Naive B cell (primary cell): ENCODE measurements at places on chromosomes 12 and 14. TPM values are rescaled to one million over a fixed set of nuclear protein-coding genes. Genes with fewer than 3 reads are reported as not detected.

The SYNDIG1L gene
- polyA plus RNA-seq = not detected

The PCK2 gene
- polyA plus RNA-seq = 46.0 TPM

The CCDC197 gene
- polyA plus RNA-seq = not detected

The PACS2 gene
- polyA plus RNA-seq = 1.5 TPM

The SPIC gene
- polyA plus RNA-seq = not detected

The PITPNM2 gene
- polyA plus RNA-seq = 2.6 TPM

The PRPH gene
- not detected for polyA plus RNA-seq

- H3K4me1 ChIP-seq = peaks cover 4% of the 10 kb centered on the region
- H3K4me3 ChIP-seq = no peak overlapping the region
- no peak overlapping the region for H3K27ac ChIP-seq
- H3K36me3 ChIP-seq = no peaks in the 10 kb centered on the region
- no peak for DNase-seq
Observed at GRCh38 chr14:51431033-51431709, 191.1 kb downstream of the TMX1 start.

GRCh38 chr12:113066813-113067400 lies 10.4 kb downstream of the DTX1 start:
- no peak for DNase-seq
- H3K27me3 ChIP-seq = no peaks in the 10 kb centered on the region
- no peaks in the 10 kb centered on the region for H3K36me3 ChIP-seq
- peak overlapping the region; percentile 10 for H3K4me3 ChIP-seq
- H3K27ac ChIP-seq = peak overlapping the region; percentile 98

- peaks cover 6% of the 10 kb centered on the region for H3K4me1 ChIP-seq
- no peak for DNase-seq
- H3K27me3 ChIP-seq = no peaks in the 10 kb centered on the region
- H3K4me3 ChIP-seq = no peak overlapping the region
Observed at GRCh38 chr12:89593873-89594272, 68.0 kb upstream of the POC1B start.

- H3K4me3 ChIP-seq = no peak overlapping the region
- H3K27ac ChIP-seq = no peak overlapping the region
- no peak for DNase-seq
- peaks cover 14% of the 10 kb centered on the region for H3K36me3 ChIP-seq
- H3K4me1 ChIP-seq = no peaks in the 10 kb centered on the region
- no peaks in the 10 kb centered on the region for H3K27me3 ChIP-seq
Observed at GRCh38 chr14:80867091-80867490, 74.4 kb downstream of the CEP128 start.

DNA sequence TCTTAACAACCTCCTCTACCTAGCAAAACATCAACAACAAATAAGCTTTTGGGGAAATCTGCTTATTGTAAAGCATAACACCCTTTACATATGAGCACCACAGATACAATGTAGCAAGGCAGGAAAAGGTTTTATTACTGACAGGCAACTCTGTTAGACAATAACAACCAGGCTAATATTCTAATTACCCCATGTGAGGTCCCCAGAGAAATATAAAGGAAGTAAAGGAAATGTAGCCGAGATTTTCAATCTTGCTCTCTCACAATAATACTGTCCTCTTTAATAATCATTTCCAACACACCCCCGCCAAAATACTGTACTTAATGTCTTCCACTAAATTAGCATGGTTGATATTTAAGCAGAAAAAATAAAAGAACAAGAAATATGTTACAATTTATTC lies 14.0 kb upstream of the INSM2 start:
- H3K4me1 ChIP-seq = no peaks in the 10 kb centered on the region
- H3K27ac ChIP-seq = no peak overlapping the region
- DNase-seq = no peak
- no peak overlapping the region for H3K4me3 ChIP-seq

DNA sequence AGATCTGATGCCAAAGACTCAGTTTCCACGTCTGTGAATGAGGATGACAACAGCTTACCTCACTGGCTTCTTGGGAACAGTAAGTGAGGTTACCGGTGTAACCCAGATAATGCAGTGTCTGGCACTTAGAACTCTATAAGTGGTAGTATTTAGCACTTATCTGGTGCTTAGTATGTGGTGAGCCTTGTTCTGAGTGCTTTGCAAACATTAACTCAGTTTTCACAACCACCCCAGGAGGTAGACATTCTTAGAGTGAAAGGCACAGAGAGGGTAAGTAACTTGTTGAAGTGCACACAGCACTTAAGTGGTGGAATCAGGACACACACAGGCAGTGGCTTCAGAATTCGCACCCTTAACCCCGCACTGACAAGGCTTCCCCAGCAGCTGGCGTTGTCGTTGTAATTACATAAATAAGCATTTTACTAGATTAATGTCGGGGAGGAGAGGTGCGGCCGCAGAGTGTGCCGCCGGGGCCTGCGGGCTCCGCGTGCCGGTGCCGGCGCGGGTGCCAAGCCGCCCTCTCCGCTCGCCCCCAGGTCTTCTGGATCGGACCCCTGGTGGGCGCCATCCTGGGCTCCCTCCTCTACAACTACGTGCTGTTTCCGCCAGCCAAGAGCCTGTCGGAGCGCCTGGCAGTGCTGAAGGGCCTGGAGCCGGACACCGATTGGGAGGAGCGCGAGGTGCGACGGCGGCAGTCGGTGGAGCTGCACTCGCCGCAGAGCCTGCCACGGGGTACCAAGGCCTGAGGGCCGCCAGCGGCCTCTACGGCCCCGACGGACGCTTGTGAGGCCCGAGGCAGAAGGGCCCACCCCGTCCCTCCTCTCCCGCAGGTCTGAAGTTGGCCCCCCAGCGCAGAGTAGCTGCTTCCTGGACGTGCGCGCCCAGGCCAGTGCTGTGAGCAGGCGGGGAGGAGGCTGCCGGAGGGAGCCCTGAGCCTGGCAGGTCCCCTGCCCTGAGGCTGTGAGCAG lies 4.6 kb downstream of the AQP2 start:
- peaks cover 4% of the 10 kb centered on the region for H3K4me1 ChIP-seq
- H3K4me3 ChIP-seq = no peak overlapping the region
- peaks cover 72% of the 10 kb centered on the region for H3K27me3 ChIP-seq

- H3K4me1 ChIP-seq = no peaks in the 10 kb centered on the region
- no peak overlapping the region for H3K4me3 ChIP-seq
- H3K27me3 ChIP-seq = no peaks in the 10 kb centered on the region
Observed at GRCh38 chr12:126523891-126524290, 1458.7 kb downstream of the AACS start.

- H3K27ac ChIP-seq = no peak overlapping the region
- no peak overlapping the region for H3K4me3 ChIP-seq
- DNase-seq = no peak
- H3K36me3 ChIP-seq = no peaks in the 10 kb centered on the region
- H3K4me1 ChIP-seq = peaks cover 33% of the 10 kb centered on the region
Observed at GRCh38 chr12:24605916-24606315, 343.0 kb downstream of the BCAT1 start.

- peaks cover 6% of the 10 kb centered on the region for H3K36me3 ChIP-seq
- H3K4me3 ChIP-seq = peak overlapping the region; percentile 63
- H3K4me1 ChIP-seq = no peaks in the 10 kb centered on the region
- no peak overlapping the region for H3K27ac ChIP-seq
- peak; percentile 30 for DNase-seq
- peaks cover 6% of the 10 kb centered on the region for H3K27me3 ChIP-seq
Observed at GRCh38 chr12:12927211-12928079, 24.5 kb downstream of the GPRC5D start.

DNA sequence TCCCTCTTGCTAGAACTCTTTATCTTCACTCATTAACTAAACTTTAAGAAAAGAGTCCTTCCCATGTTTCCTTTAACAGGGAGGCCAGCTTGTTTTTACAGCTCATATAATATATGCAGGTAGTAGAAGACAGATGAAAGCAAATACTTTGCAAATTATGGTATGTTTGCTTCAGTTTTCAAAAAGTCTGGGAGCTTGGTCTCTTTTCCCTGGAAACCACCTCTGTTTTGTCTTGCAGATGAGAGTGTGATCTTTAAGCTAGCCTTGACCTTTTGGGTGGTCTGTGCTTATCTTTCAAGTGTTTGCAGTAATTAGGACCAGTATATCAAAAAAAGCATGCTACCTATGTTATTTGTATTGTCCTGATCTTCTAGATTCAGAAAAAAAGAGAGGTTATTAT lies 62.7 kb downstream of the ERC1 start:
- peak overlapping the region; percentile 40 for H3K27ac ChIP-seq
- DNase-seq = no peak
- no peaks in the 10 kb centered on the region for H3K27me3 ChIP-seq
- H3K4me1 ChIP-seq = peaks cover 4% of the 10 kb centered on the region
- H3K4me3 ChIP-seq = no peak overlapping the region

DNA sequence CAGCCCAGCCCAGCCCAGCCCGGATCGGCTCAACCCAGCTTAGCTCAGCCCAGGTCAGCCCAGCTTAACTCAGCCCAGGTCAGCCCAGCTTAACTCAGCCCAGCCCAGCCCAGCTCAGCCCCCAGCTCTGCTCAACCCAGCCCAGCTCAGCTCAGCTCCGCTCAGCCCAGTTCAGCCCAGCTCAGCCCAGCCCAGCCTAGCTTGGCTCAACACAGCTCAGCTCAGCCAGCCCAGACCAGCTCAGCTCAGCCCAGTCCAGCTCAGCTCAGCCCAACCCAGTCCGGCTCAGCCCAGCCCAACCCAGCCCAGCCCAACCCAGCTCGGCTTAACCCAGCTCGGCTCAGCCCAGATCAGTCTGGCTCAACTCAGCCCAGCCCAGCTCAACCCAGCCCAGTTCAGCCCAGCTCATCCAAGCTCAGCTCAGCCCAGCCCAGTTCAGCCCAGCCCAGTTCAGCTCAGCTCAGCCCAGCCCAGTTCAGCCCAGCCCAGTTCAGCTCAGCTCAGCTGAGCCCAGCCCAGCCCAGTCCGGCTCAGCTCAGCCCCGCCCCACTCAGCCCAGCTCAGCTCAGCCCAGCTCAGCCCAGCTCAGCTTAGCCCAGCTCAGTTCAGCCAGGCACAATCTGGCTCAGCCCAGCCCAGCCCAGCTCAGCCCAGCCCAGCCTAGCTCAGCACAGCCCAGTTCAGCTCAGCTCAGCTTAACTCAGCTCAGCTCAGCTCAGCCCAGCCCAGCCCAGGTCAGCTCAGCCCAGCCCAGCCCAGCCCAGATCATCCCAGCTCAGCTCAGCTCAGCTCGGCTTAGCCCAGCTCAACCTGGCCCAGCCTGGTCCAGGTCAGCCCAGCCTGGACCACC lies 331.7 kb downstream of the TMEM121 start:
- H3K36me3 ChIP-seq = peaks cover 32% of the 10 kb centered on the region
- H3K4me1 ChIP-seq = peaks cover 36% of the 10 kb centered on the region
- peak overlapping the region; percentile 100 for H3K4me3 ChIP-seq

DNA sequence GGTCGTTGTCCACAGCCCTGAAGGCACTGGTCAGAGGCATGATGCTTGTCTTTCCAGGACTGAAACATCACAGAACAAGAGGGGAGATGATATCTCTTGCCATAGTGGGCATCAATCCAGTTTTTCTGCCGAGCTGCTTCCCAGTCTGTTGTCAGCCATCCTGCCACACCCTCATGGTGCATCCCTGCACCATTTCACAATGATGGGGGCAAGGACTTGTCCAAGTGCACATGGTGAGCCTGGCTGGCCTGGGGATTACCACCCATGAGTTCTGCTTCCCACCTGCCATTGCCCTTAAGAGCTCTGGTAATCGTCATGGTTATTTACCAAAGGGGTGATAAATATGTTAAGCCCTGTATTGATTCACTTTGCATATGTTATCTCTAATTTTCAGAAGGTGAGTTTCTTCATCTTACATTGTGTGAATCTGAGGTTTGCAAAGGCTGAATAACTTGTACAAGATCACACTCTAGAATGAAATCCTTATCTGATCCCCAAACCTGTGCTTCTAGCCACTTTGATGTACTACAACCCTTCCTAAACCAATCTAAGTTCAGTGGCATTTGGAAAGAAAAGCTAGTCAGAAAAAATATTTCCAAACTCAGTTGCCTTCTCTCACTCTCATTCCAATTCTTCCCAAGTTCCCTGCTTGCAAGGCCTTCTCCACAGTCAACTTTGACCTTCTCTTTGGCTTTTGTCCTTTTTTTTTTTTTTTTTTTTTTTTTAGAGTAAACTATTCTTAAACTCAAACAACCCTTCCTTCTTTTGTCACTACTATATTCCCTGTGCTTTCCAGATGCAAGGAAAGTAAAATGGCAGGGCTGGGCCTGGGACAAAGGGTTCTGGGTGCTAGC lies 2.3 kb downstream of the AVIL start:
- H3K4me3 ChIP-seq = no peak overlapping the region
- no peaks in the 10 kb centered on the region for H3K27me3 ChIP-seq
- peaks cover 8% of the 10 kb centered on the region for H3K4me1 ChIP-seq
- peaks cover 6% of the 10 kb centered on the region for H3K36me3 ChIP-seq
- no peak for DNase-seq

- no peaks in the 10 kb centered on the region for H3K4me1 ChIP-seq
- no peak overlapping the region for H3K4me3 ChIP-seq
- no peak overlapping the region for H3K27ac ChIP-seq
Observed at GRCh38 chr14:102408724-102409123, 46.0 kb downstream of the TECPR2 start.

DNA sequence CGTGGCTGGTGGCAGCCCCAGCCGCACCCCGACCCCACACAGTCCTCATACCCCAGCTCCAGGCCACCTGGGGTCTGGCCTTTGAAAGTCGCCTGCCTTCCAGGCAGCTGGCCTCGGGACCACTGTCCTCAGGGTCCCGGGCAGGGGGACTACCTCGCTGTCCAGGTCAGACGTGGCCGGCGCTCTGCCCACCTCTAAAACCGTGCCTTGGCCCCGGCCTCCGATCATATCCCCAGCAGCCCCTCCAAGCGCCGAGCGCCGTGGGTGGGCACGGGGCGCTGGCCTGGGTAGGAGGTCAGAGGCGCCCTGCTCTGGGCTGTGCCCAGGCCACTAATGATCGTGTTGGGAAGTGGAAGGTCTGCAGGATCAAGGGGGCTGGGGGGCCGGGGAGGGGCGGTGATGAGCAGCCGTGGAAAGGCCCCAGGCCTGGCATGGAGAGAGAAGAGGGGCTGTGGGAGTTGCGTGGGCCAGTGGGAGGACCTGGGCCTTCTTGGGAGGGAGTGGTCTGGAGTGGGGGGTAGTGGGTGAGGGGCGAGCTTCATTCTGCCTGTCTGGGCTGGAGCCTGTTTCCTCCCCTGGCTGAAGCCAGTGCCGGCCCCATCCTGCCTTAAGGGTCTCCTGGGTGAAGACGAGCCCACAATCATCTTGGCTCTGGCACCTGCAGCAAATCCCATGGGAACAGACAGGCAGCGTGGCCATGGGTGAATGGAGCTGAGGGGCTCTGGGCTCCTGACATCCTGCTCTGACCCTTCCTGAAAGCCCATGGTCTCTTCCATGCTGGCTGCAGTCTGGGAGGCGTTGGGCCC lies 4.9 kb downstream of the TMEM121 start:
- peaks cover 8% of the 10 kb centered on the region for H3K27me3 ChIP-seq
- H3K27ac ChIP-seq = peak overlapping the region; percentile 70
- no peak overlapping the region for H3K4me3 ChIP-seq
- H3K36me3 ChIP-seq = no peaks in the 10 kb centered on the region
- DNase-seq = no peak
